ENCODE measurements at places on chromosomes 5 and 9. TPM values are rescaled to one million over a fixed set of nuclear protein-coding genes. Genes with fewer than 3 reads are reported as not detected.

SLC6A7 gene
- polyA plus RNA-seq = 0.46 TPM

DNA sequence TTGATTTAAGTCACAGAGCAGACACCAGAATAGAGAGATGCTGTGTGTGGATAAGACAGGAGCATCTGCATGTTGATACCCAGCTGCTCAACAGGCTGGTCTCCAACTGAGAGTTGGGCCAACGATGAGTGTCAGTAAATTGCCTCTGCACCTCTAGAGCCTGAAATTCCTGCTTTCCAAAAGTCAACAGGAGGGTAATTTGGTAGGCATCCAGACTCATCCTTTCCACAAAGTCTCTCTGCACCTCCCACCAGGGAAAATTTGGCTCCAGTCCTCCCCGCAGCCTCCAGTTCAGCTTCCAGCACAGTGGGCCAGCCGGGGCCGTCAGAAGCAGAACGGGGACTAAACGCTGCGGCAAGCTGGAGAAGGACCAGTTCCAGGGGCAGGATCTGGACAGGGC, 136.9 kb downstream of the RFK start:
- H3K27me3 ChIP-seq = no peaks in the 10 kb centered on the region
- no peak overlapping the region for H3K4me3 ChIP-seq
- DNase-seq = peak; percentile 71
- H3K27ac ChIP-seq = peak overlapping the region; percentile 78

MEGF10 gene
- polyA plus RNA-seq = 0.29 TPM

DNA sequence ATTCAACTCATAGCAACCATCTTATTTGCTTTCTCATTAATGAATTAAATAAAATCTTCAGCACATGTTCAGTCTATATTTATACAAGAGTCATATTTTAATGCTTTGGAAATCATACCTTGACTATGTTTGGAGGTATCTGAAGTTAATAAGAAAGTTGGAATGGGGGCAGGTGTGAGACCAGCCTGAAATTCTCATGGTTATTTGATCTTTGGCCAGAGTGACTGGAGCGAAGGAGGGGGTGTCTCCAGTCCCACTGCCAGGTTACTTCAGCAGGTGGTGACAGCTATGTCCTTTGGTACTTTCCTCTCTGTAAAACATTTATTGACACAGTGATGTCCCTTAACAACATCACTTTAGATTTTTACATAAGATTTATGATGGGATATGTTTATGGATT, 318.1 kb upstream of the SGCD start:
- H3K4me1 ChIP-seq = no peaks in the 10 kb centered on the region
- H3K27ac ChIP-seq = no peak overlapping the region
- no peak overlapping the region for H3K4me3 ChIP-seq
- no peaks in the 10 kb centered on the region for H3K27me3 ChIP-seq
- no peak for DNase-seq
- no peaks in the 10 kb centered on the region for H3K36me3 ChIP-seq

PDCD1LG2 gene
- polyA plus RNA-seq = 1.2 TPM

DNA sequence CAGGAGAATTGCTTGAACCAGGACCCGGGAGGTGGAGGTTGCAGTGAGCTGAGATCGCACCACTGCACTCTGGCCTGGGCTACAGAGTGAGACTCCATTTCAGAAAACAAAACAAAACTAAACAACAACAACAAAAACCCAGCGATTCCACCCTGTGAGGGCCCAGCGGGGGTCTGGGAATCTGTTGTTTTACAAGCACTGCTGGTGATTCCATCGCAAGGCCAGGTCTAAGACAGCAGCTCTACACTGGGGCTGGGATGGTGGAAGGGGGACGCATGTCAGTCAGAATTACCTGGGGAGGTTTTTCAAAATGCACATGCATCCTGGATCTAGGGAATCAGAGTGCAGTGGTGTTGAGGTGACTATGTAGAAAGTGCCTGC, 90.9 kb downstream of the ANKRD55 start:
- H3K4me1 ChIP-seq = no peaks in the 10 kb centered on the region
- no peaks in the 10 kb centered on the region for H3K27me3 ChIP-seq
- no peak overlapping the region for H3K27ac ChIP-seq
- H3K36me3 ChIP-seq = no peaks in the 10 kb centered on the region
- DNase-seq = no peak

GRCh38 chr5:68126886-68127285, 88.7 kb upstream of the PIK3R1 start:
- no peak overlapping the region for H3K27ac ChIP-seq
- H3K4me1 ChIP-seq = no peaks in the 10 kb centered on the region
- no peak for DNase-seq
- no peaks in the 10 kb centered on the region for H3K36me3 ChIP-seq

GRCh38 chr5:58496488-58496887, 5.3 kb downstream of the GAPT start:
- no peaks in the 10 kb centered on the region for H3K27me3 ChIP-seq
- no peaks in the 10 kb centered on the region for H3K36me3 ChIP-seq
- H3K4me1 ChIP-seq = no peaks in the 10 kb centered on the region
- no peak overlapping the region for H3K27ac ChIP-seq

GRCh38 chr5:180782748-180783147, 19.9 kb downstream of the MGAT1 start:
- no peaks in the 10 kb centered on the region for H3K36me3 ChIP-seq
- peaks cover 31% of the 10 kb centered on the region for H3K4me1 ChIP-seq
- no peaks in the 10 kb centered on the region for H3K27me3 ChIP-seq
- H3K4me3 ChIP-seq = no peak overlapping the region

- no peaks in the 10 kb centered on the region for H3K27me3 ChIP-seq
- no peak overlapping the region for H3K27ac ChIP-seq
Measured at GRCh38 chr9:121107881-121108280, 33.1 kb downstream of the CNTRL start.

GRCh38 chr5:103724271-103724670, 161.7 kb upstream of the NUDT12 start:
- no peak overlapping the region for H3K4me3 ChIP-seq
- H3K36me3 ChIP-seq = no peaks in the 10 kb centered on the region
- no peaks in the 10 kb centered on the region for H3K27me3 ChIP-seq
- H3K4me1 ChIP-seq = no peaks in the 10 kb centered on the region
- no peak overlapping the region for H3K27ac ChIP-seq

DNA sequence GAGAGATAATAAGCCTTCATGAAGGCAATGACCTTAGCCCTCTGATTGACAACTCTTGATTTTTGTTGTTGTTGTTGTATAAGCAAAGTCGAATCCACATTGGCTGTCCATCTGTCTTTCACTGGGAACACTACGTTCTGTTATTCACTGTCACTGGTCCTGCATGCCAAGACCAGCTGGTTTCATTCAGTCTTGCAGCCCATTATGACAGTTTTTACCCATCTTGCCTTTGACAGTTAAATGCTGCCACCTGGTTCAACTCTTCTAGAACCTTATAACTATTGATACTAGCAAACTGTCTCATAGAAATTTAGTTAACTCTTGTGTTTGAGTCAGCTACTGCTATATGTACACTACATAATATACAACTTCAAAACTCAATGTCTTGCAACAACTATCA, 382.3 kb upstream of the CDH10 start:
- DNase-seq = no peak
- H3K27ac ChIP-seq = no peak overlapping the region
- H3K27me3 ChIP-seq = no peaks in the 10 kb centered on the region
- H3K36me3 ChIP-seq = no peaks in the 10 kb centered on the region
- H3K4me3 ChIP-seq = no peak overlapping the region

IFNA21 gene
- polyA plus RNA-seq = not detected

- H3K27ac ChIP-seq = peak overlapping the region; percentile 58
- peaks cover 47% of the 10 kb centered on the region for H3K4me1 ChIP-seq
- no peaks in the 10 kb centered on the region for H3K27me3 ChIP-seq
- no peak overlapping the region for H3K4me3 ChIP-seq
- H3K36me3 ChIP-seq = peaks cover 14% of the 10 kb centered on the region
- DNase-seq = no peak
Measured at GRCh38 chr5:55418994-55419968, 111.5 kb downstream of the MTREX start.

DNA sequence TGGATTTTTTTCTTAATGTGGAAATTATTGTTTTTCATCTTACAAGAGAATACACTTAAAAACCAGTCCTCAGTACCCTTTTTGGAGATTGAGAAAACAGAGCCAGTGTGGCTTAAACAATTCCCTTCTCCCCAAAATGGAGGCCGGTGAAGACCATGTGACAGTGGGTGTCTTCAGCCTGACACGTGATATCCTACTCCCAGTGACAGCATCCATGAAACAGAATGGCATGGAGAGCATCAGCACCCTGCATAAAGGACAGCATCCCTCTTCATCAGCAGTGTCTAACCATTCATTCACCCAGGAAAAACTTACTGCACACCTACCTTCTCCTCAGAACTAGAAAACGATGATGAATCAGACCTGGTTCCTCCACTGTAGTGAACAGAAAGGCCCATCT, 103.4 kb upstream of the RAI14 start:
- DNase-seq = no peak
- H3K4me1 ChIP-seq = peaks cover 13% of the 10 kb centered on the region
- H3K4me3 ChIP-seq = no peak overlapping the region

DNA sequence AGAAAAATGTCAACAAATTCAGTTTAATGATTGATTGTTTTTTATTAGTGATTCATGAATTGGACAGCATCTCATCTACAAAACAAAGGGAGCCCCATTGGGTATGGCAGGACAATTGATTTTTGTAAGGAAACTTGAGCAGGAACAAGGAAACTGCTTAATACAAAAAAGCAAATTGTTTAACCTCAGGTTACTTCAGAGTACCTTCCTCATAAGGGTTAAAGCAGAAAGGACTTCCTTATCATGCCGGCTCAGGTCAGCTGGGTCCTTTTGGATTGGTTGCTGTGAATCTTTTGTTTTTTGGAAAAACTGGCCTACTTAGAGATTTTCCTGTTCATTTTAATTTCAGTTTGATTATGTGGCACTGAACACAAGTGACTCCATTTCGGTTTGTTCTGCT, 211.8 kb downstream of the ARRDC3 start:
- H3K4me3 ChIP-seq = no peak overlapping the region
- H3K27me3 ChIP-seq = no peaks in the 10 kb centered on the region
- DNase-seq = no peak
- H3K36me3 ChIP-seq = no peaks in the 10 kb centered on the region
- H3K4me1 ChIP-seq = peaks cover 21% of the 10 kb centered on the region

OGN gene
- polyA plus RNA-seq = 1.6 TPM

- H3K4me1 ChIP-seq = peaks cover 21% of the 10 kb centered on the region
- DNase-seq = no peak
- H3K27me3 ChIP-seq = no peaks in the 10 kb centered on the region
- peak overlapping the region; percentile 18 for H3K27ac ChIP-seq
Measured at GRCh38 chr5:14407746-14408175, 173.8 kb upstream of the OTULINL start.

DNA sequence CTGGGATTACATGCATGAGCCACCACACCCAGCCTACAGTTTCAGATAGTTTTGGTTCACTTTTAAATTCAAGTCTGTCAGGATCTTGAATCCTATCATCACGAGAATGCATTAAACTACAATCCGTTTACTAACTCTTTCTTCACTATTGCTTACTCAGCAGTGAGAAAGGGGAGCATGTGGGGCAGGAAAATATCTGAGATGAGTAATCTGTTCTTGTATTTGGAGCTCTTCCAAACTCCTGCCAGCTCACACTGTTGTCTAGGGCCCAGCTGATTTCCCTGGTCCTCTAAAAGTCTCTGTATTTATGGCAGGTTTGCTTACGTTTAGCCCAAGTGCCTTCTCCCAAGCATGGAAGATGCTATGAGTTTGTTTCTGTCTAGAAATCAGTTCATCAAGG, 152.2 kb downstream of the FGF18 start:
- no peaks in the 10 kb centered on the region for H3K36me3 ChIP-seq
- H3K4me3 ChIP-seq = no peak overlapping the region
- H3K4me1 ChIP-seq = no peaks in the 10 kb centered on the region
- no peak overlapping the region for H3K27ac ChIP-seq
